ENCODE measurements at places on chromosomes 5 and 9. TPM values are rescaled to one million over a fixed set of nuclear protein-coding genes. Genes with fewer than 3 reads are reported as not detected.

Gene SHISAL2B
- total RNA-seq: not detected

Gene SLCO6A1
- not detected for total RNA-seq

Gene CYFIP2
- total RNA-seq: 297 TPM

Gene SWI5
- 19.5 TPM for total RNA-seq

Gene WNT8A
- total RNA-seq: not detected

Gene BTNL8
- total RNA-seq: not detected

Gene MTX3
- 26.0 TPM for total RNA-seq

Gene PCDHGC5
- total RNA-seq: not detected

Gene WDR31
- 2.6 TPM for total RNA-seq

Gene FRRS1L
- not detected for total RNA-seq

Gene IRX4
- not detected for total RNA-seq

Gene CRB2
- total RNA-seq: not detected

Gene LTC4S
- total RNA-seq: 0.55 TPM

Gene N4BP3
- 7.0 TPM for total RNA-seq

Gene ARID3C
- total RNA-seq: 0.25 TPM

Gene PRDM9
- not detected for total RNA-seq

Gene SLC6A19
- total RNA-seq: not detected

Gene PPP2R2B
- total RNA-seq: 2.1 TPM

Gene ZFR
- 77.4 TPM for total RNA-seq

Gene PTGES
- total RNA-seq: not detected

Gene SAPCD2
- total RNA-seq: 16.5 TPM

Gene NMRK1
- total RNA-seq: 12.1 TPM

Gene FGF10
- total RNA-seq: not detected

Gene PCDHB4
- total RNA-seq: not detected

Gene MAN1B1
- total RNA-seq: 30.0 TPM

Gene TMEM215
- not detected for total RNA-seq

Gene ZBTB5
- 6.4 TPM for total RNA-seq

Gene LCN6
- total RNA-seq: not detected

Gene HRCT1
- not detected for total RNA-seq

Gene NUP155
- total RNA-seq: 102 TPM

Gene GEMIN5
- total RNA-seq: 46.0 TPM

Gene PCDHA9
- not detected for total RNA-seq

Gene CYSRT1
- total RNA-seq: 0.23 TPM

Gene KCTD16
- total RNA-seq: 0.04 TPM

Gene PCDHA8
- total RNA-seq: not detected

Gene DMRT2
- not detected for total RNA-seq

Gene DOCK2
- 174 TPM for total RNA-seq

Gene LRRC70
- 0.29 TPM for total RNA-seq

Gene TNFSF8
- 45.3 TPM for total RNA-seq

Gene PRRT1B
- total RNA-seq: not detected

Gene PCDHGC3
- not detected for total RNA-seq

Gene WDR55
- 41.3 TPM for total RNA-seq

Gene KCNMB1
- total RNA-seq: not detected

Gene PHF19
- total RNA-seq: 174 TPM

Gene ST6GALNAC4
- 44.2 TPM for total RNA-seq

Gene SPINK6
- total RNA-seq: not detected

Gene HRH2
- total RNA-seq: 34.5 TPM

Gene LHX6
- total RNA-seq: not detected

Gene TAF11L10
- total RNA-seq: not detected

Gene RANBP17
- total RNA-seq: not detected

Gene BRINP1
- not detected for total RNA-seq

Data from activated CD8-positive, alpha-beta memory T cell treated with anti-CD3 and anti-CD28 coated beads for 36 hours (primary cell).